NCI-H2171 (cell line): ENCODE measurements at places on chromosomes 5 and 9.

- no peak for DNase-seq
Measured at GRCh38 chr5:6394429-6395101, 16.2 kb upstream of the MED10 start.

DNA sequence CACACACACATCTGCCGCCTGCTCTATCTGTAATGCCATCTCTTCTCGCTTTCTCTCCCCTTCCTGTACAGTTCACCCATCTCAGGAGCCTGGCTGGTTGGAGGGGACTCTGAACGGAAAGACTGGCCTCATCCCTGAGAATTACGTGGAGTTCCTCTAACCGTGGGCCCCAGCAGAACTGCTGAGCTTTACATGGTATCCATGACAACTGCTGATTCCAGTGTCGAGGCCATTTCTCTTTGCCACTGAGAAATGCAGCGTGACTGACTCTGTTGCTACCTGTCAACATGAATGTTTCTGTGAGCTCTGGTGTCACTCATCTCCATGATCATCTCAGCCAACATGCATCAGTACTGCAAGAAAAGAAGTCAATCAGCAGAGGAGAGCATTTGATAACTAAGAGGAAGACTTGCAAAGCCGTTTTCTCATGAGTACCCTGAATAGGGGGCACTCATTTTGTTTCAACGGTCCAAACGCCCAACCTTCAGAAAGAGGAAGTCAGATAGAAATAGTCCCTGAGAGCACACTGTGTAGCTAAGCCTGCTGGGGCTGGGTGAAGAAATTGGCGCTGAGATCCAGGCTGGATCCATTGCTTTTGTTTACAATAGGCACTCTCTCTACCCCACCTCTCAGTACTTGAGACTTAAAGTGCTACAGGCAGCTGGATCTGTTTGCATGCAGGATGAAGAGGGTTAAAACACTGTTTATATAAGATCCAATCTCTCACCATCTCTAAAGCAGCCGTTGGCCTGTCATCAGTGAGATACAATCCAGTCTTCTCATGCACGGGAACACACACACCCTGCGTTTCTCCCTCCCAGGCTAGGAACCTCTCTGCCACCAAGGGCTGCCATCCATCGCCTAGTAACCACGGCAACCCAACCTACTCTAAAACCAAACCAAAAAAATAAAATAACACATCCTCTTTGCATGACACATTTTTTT, 180.9 kb downstream of the NR3C1 start:
- DNase-seq = peak; percentile 43

- no peak for DNase-seq
Measured at GRCh38 chr9:108535526-108535925, 320.3 kb downstream of the ACTL7B start.

GRCh38 chr5:74116266-74116665, 490.3 kb downstream of the ARHGEF28 start:
- no peak for DNase-seq

DNA sequence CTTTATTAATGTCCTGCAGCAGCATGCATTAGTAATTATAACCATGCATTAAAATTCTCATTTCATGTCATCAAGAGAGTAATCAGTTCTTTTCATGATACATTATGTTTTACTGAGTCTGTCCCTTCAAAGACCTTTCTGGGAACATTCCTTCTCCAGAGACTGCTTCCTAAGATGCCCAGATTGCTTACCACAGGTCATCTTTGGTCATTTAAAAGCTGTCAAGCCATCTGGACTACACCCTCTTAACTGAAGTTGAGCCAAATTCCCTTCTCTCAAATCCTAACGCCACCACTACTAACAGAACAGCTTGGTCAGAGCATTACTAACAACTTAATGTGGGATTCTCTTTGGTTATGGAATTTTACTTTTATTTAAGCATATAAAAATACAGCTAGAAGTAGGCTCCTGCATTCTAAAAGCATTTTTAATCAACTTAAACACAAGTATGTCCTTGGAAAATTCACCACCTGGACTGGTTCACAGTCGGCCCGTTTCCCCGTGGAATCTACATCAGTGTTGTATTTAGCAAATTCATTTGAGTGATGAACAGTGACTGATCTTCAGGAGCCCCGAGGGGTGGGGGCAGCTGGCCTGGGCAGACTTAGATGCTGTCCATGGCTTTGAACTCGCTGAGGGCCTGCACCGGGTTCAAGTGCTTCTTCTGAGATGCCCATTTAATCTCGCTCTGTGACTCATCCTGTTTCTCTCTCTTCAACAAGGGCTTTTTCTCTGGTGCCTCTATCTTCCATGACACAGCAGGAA, 92.8 kb upstream of the CCDC112 start:
- no peak for DNase-seq

- DNase-seq = no peak
Measured at GRCh38 chr9:93306081-93306480, 122.1 kb downstream of the WNK2 start.

DNA sequence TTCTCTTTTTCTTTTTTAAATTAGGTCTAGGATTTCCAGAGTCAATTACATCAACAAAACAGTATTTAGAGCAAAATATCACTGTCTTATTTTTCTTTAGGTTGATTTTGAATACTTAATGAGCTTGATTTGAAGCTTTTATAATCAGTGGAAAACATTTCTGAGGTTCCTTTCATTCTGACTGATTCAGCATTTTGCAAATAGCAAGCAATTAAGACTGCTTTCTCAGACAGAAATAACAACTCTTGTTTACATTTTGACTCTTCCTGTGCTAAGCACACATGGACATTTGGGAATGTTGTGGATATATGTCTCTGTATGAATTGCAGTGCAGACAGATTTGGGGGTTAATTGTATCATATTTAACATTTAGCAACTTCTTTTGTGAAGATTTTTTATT, 22.2 kb upstream of the MCCC2 start:
- no peak for DNase-seq

GRCh38 chr9:25716220-25716872, 38.1 kb upstream of the TUSC1 start:
- DNase-seq = no peak

- DNase-seq = no peak
Measured at GRCh38 chr5:19891658-19892057, 96.3 kb downstream of the CDH18 start.

- no peak for DNase-seq
Measured at GRCh38 chr5:115571441-115571878, 26.9 kb upstream of the FEM1C start.

DNA sequence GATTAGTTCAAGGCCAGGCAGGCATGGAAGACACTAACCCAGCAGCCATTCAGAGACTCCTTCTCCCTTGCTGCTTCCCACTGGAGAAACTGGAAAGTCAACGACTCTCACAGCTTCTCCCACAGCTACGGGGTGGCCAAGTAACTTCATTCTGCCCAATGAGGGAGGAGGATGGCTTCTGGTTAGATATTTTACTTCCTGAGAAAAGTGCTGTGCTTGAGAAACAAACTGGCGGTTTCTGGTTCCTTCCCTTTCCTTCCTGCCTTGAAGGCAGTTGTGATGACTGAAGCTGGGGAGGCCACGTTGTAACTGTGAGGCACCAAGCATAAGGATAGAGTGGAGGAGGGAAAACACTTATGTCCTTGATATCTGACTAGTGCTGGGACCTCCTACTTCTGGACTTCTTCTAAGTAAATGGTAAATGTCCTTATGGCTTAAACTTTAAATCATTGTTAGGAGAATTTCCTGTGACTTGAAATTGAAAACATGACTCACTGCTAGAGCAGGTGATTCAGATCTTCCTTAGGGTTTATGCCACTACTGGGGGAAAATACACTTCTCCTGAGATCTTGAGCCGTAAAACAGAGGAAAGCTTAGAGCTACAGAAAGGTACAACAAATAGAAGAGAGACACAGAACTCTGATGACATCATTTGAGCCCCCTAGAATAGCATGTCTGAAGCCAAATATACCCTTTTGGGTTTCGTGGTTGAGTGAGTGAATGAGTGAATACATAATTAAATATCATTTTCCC, 3.1 kb upstream of the GNPDA1 start:
- DNase-seq = no peak

DNA sequence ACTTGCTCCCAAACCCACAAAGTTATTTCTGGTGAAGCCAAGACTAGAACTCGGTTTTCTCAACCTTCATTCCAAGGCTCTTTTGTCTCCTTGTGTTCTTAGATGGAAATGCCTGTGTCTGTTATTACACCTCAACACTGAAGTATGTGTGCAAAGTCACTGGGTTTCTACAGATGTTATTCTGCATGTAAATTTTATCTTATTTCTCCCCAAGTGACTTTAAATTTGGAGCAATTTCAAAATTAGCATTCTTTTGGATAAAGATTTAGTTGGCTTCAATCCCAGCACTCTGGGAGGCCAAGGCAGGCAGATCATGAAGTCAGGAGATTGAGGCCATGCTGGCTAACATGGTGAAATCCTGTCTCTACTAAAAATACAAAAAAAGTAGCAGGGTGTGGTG, 104.4 kb upstream of the GNA14 start:
- no peak for DNase-seq

GRCh38 chr5:150603491-150603890, 37.0 kb upstream of the SYNPO start:
- DNase-seq = no peak

DNA sequence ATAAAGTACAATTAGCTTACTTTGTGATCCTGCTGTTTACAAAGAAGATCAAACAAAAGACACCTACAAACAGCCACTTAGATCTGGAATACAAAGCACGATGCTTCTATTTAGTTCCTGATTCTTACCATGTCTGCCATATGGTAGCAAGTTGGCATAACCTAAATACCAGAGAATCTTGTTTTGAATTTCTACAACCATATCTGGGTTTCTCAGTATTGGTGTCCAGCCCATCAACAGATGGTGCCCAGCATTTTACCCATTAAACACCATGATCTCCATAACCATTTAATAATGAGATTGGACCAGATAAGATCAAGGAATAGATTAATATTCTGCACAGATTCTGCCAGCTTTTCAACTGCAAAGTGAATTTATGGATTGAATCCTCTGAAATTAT, 29.8 kb downstream of the SLC24A2 start:
- no peak for DNase-seq

- DNase-seq = no peak
Measured at GRCh38 chr5:124420952-124421351, 325.5 kb downstream of the ZNF608 start.

GRCh38 chr9:101458963-101459631, 23.5 kb upstream of the ALDOB start:
- peak; percentile 55 for DNase-seq

DNA sequence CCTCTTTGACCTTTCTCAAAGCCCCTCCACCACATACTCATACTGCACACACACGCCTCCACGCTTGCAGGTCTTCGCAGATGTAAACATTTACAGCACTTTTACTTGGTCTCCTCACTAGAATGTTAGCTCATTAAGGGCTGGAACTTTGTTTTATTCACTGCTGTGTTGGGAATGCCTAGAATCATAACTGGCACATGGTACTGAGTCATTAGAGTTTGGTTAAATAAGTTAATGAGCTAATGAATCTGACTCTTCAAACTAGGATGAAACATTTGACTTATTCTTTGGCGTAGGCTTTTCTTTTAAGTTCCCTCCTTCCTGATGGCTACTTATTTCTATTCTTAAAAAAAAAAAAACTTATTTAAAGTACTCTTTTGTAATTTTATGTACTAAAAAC, 28.9 kb downstream of the MAN2A1 start:
- DNase-seq = no peak

- no peak for DNase-seq
Measured at GRCh38 chr5:73603998-73604397, 22.0 kb upstream of the ARHGEF28 start.

- DNase-seq = no peak
Measured at GRCh38 chr5:59178071-59178470, 595.2 kb downstream of the RAB3C start.

DNA sequence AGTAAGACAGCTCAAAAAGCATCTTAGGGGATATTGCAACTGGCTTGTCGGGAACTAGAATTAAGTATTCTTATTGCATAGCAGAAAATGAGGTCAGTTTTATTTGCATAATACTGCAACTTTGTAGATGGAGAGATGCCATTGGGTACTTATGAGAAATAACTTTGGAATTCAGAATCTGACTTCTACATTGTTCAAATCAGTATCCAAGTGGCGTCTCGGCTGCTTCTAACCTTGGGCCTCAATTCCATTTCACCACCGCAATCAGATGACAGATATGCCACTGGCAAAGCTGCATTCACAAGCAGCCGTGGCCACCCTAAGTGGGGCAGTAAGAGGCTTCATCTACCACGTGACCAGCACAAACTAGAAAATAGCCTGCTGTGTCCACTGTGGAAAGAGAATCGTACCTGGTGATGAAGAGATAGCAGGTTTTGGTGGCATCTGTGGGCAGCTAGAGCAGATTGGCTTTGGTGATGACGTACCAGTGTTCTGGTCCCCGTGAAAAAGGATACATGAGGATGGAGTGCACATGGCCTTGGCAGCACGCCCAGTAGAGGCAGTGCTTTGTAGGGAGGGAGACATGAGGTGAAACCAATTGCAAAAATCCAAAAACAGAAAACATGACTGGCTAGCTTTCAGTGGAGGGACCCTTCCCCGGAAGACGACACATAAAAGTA, 116.6 kb downstream of the KLHL3 start:
- peak; percentile 61 for DNase-seq

DNA sequence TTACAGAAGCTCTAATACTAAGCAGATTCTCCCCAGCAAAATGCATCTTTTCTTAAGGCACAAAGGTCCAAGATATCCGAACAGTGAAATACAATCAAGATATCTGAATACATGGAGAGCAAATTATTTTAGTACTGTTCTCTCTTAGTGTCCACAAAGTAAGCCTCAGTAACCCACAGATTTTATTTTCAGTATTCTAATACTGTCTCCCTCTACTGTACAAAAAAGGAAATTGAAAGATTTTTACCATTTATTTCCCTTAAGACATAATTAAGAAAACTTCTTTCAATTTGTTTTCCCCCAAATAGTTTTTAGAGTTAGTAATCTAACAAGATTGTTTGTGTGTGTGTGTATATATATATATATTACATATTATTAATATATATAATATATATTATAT, 24.7 kb upstream of the NOL6 start:
- no peak for DNase-seq

- no peak for DNase-seq
Measured at GRCh38 chr9:130041648-130042405, 1.2 kb downstream of the FNBP1 start.

- no peak for DNase-seq
Measured at GRCh38 chr9:4422495-4422894, 67.8 kb upstream of the SLC1A1 start.

GRCh38 chr5:16812448-16812847, 123.6 kb downstream of the MYO10 start:
- DNase-seq = no peak

- DNase-seq = no peak
Measured at GRCh38 chr9:23686257-23686656, 139.8 kb downstream of the ELAVL2 start.

- DNase-seq = no peak
Measured at GRCh38 chr9:97840521-97840920, 12.5 kb upstream of the FOXE1 start.
